Coronary artery (tissue), 2 donors: ENCODE measurements at places on chromosomes 12 and 14.

GRCh38 chr12:54003625-54004024 is 3.7 kb downstream of the HOXC9 start:
- no peak for DNase-seq

DNA sequence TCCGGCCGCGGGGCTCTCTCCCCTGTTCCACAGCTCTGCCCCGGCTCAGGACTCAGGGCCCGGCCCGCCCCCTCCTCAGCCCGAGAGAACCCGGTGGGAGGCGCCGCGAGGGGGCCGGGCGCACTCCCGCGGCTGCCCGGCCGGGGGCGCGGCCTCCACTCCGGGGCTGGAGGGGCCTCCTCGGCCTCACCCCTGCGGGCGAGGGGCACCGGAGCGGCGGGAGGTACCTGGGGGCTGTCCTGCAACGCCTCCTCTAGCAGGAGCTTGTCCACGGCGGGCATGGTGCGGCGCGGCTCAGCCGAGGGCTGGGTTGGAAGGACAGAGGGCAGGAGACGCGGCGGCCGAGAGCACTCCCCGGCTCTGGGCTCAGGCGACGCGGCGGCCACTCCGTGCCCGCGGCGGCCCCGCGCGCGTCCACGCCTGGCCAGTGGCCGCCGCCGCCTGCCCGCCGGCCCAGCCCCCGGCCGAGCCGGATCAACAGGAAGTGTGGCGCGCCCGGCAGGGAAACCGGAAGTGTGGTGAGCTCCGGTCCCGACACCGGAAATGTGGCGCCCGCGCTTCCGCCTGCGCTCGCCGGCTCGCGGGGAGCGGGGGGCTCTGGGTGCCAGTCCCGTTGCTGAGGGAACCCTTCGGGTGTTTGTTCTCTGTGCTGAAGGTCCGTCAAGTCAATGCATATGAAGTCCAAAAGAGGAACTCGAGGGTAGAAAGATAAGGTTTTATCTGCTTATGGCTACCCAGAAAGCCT is at the start of gene APPL2:
TSS of gene APPL2 (minus strand) at position 443 of the 745 bp plus-strand sequence. CDS start at position 281, 162 bp downstream.
- peak; percentile 93 for DNase-seq

- no peak for DNase-seq
These were observed 1264.0 kb downstream of the TMEM121 start for GRCh38 chr14:106790189-106791036.

GRCh38 chr12:52151837-52152783 is 39.7 kb downstream of the KRT80 start:
- peak; percentile 80 for DNase-seq

DNA sequence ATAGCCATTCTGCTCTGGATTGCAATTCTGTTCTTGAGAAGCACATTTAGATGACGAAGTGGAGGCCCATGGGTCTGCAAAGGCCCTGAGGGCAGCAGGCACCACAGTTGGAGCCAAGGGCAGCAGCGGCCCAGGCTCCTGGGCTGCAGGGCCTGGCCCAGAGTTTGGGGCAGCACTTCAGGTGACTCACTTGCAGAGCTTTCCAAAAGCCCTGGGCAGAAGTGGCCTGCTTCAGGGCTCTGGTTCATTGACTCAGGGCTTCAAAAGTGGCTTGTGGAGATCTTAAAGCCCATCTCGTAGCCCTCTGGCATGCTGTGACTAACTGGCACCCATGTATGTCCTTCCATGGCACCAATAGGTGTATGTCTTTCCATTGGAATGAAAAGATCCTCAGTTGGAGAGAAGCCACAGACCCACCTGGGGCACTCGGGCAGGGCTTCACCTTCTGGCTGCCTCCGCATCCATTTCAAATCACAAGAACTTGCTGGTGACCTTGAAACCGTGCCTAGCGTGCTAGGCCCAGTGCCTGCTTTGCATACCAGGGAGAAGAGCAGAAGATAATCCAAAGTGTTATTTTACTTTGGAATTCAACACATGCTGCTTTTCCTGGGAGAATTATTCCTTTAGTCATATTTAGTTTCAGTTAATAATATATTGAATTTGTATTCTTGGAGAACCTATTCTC is 106.7 kb downstream of the PRMT8 start:
- DNase-seq: no peak

GRCh38 chr12:30807695-30808034 is 52.9 kb upstream of the CAPRIN2 start:
- no peak for DNase-seq
